ENCODE measurements at places on chromosomes 7 and 10.

GRCh38 chr7:117083648-117084047 lies 130.3 kb downstream of the ST7 start:
- no peak for DNase-seq

DNA sequence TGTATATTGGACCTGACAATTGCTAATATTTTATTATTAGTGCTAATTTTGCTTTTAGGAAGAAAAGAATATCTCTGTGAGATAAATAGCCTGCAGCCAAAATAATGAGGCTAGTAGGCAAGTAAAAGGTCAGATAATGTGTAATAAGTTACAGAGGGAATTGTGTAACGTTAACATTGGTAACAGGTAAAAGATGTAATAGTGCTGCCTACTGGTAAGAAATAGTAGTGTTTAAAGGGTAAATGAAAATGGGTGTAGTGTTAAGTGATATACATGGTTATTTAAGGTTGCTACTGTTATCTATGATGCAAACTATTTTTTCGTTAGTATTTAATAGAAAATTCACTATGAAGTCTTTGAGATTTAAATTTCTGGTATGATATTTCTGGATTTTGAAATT lies 9.2 kb upstream of the FOXP2 start:
- no peak for DNase-seq

GRCh38 chr7:128954830-128955802 lies 17.4 kb downstream of the IRF5 start:
- DNase-seq, result no peak

DNA sequence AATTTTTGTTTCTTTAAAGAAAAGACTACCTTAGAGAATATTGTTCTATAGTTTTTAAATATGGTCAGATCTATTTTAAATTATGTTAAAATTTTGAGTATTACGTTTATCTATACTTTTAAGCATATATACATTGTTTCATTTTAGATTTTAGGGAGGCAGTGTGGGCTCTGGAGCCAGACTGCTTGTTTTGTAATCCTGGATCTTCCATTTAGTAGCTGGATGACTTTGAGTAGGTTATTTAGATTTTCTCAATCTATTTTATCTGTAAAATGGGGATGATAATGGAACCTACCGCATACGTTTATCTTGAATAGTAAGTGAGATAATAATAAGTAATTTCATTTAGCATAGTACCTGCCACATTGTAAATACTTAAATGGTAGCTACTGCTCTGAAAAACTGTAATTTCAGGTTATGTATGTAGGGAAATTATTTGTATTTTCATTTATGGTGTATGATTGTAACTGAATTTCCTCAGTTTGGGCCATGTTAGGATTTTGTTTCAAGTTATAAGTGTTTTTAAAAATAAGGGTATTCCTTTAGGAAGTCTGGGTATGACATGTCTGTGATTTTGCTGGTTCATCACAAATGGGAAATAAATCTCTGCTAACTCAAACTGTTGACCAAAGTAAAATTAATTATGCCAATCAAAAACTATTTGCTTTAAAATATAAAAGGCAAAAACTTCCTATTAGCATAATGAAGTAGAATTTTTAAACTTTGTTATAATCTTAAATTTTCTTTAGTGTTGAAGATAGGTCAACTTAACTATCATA lies 6.5 kb downstream of the PTEN start:
- no peak for DNase-seq

- no peak for DNase-seq
Measured at GRCh38 chr7:42414941-42415505, 178.0 kb upstream of the GLI3 start.

DNA sequence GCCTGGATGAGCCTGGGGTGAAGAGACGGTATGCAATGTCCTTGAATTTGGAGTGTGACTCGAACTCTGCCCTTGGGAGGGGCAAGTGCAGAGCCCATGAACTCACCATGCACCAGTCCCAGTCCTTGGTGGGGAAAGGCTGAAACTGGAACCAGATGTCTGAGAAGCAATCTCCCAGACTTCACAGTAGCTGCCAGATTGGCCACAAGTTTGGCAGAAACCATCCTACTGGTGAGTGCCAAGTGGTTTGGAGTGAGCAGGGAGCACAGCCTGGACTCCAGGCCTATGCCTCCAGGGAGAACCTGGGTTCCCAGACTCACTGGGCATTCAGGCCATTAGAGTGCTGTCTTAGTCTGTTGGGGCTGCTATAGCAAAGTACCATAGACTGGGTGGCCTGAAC lies 99.6 kb upstream of the LYZL1 start:
- no peak for DNase-seq

- DNase-seq, result no peak
Measured at GRCh38 chr7:25901658-25902057, 250.3 kb upstream of the NFE2L3 start.

DNA sequence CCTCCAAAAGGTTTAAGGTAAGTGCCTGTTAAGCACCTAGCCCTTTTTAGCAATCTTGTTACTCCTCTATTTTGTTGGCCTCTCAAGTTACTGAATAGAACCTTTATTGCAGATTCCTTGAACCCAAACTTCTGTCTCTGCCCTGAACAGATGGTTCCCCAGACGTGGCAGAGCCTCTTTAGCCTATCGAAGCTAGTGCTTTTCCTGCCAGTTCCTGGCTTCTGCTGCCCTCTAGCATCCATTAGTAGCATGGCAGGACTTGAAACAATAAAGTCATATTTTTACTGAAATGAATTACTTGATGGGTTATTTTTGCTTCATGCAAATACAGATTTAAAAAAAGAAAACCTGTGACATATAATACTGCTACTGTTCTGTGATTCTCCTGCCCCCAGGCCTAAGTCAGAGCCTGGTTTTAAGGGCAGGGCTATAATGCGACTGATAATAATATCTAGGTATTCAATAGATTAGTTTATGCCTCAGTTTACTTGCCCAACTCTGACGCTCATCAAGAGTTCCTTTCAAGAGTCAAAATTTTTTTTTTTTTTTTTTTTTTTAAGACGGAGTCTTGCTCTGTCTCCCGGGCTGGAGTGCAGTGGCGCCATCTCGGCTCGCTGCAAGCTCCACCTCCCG lies 84.3 kb upstream of the PHF14 start:
- DNase-seq, result no peak

DNA sequence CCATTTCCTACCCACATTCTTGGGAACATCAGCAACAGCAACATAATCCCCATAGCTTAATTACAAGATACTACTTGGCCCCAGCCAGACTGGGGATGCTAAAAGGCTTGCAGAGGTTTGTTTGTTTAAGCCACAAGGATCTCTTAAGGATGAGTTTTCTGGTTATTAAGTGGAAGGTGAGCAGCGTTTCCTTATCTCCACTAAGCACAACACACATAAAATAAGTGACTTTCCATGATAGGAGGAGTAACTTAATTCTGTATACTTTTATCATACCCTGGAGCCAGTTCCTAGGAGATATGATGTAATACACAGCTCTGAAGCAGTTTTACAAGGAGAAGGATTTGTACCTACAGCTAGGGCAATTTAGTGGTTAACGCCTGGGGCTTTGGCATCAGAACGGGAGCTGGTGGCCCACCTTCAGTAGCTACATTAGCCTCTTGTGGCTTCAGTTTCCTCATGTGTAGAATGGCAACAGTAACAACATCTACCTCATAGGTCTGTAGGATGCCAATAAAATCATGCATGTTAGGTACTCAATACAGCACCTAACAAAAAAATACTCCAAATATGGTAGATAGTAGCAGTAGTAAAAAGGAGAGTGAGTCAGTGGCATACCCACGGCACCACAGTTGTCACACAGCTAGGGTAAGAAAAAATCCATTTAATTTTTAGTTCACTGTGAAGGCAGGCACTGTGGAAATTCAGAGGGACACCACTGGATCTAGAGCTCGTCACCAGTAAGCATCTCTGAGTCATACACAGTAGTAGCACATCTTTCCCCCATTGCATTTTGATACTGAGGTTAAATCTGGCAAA lies 55.2 kb downstream of the DOCK4 start:
- no peak for DNase-seq

- no peak for DNase-seq
Measured at GRCh38 chr7:117324960-117325359, 2.1 kb upstream of the WNT2 start.

DNA sequence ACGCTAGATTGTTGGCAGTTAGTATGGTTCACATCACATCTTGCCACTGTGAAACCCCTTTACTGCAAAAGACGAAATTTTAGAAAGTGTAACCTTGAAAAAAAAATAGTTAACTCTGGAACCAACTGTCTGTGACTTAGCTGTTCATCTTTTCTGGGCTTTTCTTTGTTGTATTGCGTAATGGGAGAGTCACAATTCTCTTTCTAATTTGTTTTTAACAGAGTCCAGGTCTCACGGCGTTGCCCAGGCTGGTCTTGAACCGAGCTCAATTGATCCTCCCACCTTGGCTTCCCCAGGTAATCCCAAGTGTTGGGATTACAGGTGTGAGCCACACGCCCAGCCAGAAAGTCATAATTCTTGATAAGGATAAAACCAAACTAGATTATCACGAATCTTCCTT lies 14.5 kb downstream of the UBE3C start:
- DNase-seq, result no peak

- DNase-seq, result no peak
Measured at GRCh38 chr10:122113161-122113944, 124.4 kb downstream of the TACC2 start.

- DNase-seq, result no peak
Measured at GRCh38 chr7:41702635-41703371, at the start of gene INHBA. Gene INHBA (minus strand): TSS chr7:41703090. CDS start chr7:41700374, 2,716 bp downstream.

- no peak for DNase-seq
Measured at GRCh38 chr10:7334642-7334964, 76.2 kb downstream of the SFMBT2 start.

- DNase-seq, result no peak
Measured at GRCh38 chr7:129887865-129888264, 64.9 kb downstream of the UBE2H start.

DNA sequence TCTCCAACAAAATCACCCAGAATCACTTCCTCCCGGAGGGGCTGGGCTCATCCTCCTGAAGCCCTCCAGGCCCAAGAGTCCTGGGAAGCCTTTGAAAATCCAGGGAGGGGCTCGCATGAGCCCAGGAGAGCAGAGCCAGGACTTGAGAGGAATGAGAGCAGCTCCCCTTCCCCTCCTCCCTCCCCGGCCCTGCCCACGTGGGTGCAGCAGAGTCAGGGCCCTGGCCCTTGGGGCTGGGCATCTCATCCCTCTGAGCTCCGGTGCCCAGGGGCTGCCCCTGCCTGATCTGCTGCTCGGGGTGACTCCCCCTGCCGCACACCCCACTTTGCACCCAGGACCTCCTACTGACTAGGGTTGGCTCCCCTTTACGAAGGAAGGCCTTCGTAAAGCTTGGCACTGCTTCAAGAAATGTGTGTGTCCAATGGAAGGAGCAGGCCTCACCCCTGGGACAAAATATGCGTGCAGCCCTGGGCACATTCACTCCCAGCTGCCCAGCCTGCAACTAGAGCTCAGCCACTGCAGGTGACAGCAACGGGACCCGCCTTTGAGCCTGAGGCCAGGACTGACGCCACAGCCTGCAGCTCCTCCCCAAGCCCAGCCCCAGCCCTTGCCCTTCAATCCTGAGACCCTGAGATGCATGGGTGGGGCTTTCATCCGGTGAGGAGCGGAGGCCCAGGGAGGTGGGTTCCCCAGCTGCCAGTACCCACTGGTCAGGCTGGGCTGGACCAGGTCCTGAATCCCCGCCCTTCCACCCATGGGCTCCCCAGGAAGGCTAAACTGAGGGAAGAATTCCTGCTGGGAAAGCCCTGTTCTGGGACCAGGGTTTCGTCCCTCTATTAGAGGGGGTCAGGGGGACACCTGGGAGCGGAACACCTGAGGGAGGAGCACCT lies 21.8 kb downstream of the PWWP2B start:
- DNase-seq, result no peak

GRCh38 chr7:16975712-16976111 lies 93.9 kb upstream of the AGR3 start:
- no peak for DNase-seq

DNA sequence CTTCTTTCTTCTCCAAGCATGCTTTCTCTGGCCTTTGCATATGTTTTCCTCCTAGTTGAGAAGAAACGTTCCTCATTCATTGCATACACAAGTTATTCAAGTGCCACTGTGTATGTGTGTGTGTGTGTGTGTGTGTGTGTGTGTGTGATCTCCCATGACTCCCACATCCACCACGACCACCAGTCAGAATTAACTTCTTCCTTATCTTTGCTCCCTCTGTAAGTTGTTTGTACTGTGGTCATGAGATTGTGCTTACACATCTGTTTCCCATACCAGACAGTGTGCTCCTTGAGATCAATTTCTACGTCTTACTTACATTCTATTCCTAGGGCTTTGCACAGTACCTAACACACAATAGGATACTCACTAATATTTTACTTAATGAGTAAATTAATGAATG lies 22.4 kb upstream of the FAM13C start:
- DNase-seq, result no peak

DNA sequence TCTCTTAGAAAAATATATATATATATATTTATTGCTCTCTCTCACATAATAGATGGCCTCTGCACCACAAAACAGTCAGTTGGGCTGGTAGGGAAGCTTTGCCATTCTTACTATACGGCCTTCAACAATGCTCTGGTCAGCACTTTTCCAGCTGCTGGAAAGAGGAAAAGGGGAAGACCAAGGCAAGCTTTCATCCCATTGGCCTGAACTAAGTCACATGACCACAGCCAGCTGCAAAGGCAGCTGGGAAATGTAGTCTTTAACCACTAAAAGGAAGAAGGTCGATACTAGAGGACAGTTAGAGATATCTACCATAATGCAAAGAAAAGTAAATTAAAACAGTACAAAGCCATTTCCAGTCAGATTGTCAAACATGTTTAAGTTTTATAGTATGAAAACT lies 58.4 kb upstream of the MACROH2A2 start:
- peak; percentile 14 for DNase-seq

All from NCI-H187 (cell line).